ENCODE measurements at places on chromosomes 2 and 18. TPM values are rescaled to one million over a fixed set of nuclear protein-coding genes. Genes with fewer than 3 reads are reported as not detected.

DNA sequence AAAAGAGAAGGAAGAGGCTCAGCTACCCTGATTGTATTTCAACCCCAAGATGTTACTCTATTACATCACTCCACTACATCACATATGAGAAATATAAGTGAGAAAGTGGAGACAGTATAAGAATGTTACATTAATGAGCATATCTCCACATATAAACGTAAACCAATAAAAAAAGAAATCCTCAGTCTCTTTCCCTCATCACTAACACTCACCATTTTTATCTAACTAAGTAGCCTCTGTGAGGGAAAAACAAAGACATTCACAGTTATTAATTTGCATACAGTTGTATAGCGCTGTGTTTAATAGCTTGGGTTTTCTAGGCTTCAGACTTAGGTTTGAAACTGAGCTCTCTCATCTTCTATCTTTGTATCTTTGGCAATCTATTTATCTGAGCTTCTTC is 489.1 kb upstream of the LRRTM4 start:
- no peak for DNase-seq

- peak; percentile 87 for DNase-seq
Measured at GRCh38 chr18:77207540-77207939, 42.1 kb upstream of the GALR1 start.

GRCh38 chr2:75432761-75433361 is 127.9 kb downstream of the EVA1A start:
- DNase-seq: no peak

- DNase-seq: peak; percentile 63
Measured at GRCh38 chr18:250685-251084, 17.2 kb downstream of the THOC1 start.

- DNase-seq: no peak
Measured at GRCh38 chr2:198004173-198004572, 199.8 kb downstream of the PLCL1 start.

DNA sequence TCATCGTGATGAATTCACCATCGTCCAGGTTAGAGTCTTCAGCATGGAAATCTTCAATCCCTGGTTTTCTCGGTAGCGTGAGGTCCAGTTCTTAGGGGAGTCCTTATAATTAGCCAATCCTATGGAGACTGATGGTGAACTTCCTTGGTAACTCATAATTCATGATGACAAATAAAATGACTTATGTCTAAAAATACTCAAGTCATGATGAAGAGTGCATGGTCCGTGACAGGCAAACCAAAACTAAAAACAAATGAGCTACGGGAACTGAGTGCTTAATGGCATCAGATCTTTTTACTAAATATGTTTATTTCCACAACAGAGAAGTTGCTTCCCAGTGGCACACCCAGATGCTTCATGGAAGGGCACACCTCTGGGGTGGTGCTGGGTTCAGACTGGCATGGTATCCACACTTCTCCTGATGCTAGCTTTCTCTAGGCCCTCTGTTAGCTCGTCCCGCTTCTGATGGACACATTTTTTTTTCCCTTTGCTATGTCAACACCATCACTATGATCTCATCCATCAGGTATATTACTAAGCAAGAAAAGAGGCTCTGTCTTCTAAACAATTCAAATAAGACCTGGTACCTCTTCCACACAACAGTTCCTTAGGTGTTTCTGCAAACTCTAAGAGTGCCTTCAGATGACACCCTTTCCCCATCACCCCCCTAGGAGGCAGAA is 92.8 kb upstream of the NEDD4L start:
- DNase-seq: no peak

DNA sequence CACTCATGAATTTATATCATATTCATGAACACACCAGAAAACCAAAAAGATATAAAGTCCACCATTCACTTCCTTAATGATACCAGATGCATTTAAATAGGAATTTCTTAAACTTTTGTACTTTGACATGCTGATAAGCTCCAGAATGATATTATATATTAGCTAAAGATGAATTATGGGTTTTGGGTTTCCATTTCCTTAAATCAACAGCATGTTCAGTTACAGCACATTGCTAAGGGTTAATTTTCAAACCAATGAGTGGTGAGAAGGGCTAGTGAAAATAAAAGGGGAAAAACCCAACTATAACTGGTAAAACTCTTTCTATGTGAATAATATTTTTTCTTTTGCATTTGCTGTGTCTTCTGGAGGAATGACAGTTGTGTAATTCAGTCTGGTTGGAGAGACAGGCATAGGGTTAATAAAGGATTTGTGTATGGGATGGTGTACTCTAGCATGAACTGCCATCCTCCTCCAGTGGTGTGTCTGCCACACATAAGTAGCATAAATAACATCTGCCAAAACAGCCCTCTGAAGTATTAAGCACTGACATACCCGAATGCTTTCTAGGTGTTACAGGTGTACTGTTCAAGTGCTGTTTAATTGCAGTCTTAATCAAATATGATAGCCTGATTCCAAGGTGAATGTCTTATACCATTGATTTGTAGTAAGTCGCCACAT is 19.3 kb upstream of the CPS1 start:
- DNase-seq: no peak

MLPH gene
- 32.1 TPM for total RNA-seq

CABLES1 gene
- total RNA-seq: 16.8 TPM

UGP2 gene
- 133 TPM for total RNA-seq

APOB gene
- total RNA-seq: under 0.01 TPM
